Stimulated activated CD8-positive, alpha-beta memory T cell treated with anti-CD3 and anti-CD28 coated beads, Interleukin-7, amount 100 ng/mL, for 4 hours (primary cell): ENCODE measurements at places on chromosomes 13 and 19.
A peak's percentile ranks its signal among the peaks of the same experiment; 100 is the strongest.

DNA sequence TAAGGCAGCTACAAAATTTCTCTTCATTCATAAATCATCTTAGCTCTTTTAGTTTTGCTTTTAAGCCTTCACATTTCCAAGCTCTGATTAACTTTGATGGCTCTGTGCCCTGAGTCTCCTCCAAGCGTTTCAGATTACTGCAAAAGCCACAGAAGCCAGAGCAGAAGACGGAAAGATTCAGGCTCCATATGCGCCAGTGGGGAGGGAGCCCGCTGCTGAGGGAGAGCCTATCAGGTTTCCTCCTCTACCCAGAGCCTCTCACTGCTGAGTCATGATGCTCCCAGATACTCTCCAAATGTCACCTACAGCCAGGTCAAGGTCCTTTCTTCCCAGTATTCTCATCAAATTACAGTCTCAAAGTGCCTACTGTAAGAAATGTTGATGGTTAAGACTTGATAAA lies 193.6 kb downstream of the RAP2A start:
- DNase-seq = no peak

- DNase-seq = no peak
These were observed 59.7 kb upstream of the KL start for GRCh38 chr13:32956595-32956933.

DNA sequence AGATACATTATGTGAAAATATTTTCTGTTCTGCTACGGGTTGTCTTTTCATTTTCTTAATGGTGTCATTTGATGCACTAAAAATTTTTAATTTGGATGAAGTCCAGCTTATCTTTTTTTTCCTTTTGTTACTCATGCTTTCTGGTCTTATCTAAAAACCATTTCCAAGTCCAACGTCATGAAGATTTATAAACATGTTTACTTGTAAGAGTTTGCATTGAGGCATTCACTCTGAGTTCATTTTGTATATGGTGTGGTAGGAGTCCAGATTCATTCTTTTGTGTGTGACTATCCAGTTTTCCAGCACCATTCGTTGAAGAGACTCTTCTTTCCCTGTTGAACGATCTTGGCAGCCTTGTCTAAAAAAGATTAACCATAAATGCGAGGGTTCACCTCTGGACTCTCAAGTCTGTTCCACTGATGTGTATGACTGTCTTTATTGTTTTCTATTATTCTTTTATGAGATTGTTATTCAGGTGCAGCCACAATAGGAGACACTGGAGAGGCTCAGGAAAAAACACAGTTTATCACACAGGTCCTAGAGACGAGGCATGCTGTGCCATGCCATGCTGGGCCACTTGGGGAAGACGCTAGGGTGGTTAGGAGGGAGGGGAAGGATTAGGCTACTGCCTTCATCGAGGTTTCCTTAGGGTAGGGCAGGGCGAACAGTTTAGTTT lies 35.0 kb downstream of the NAA16 start:
- no peak for DNase-seq

- DNase-seq = no peak
These were observed 236.9 kb downstream of the SLITRK6 start for GRCh38 chr13:85562282-85562681.

- no peak for DNase-seq
These were observed 431.7 kb downstream of the EFNB2 start for GRCh38 chr13:106103779-106104178.

- DNase-seq = peak; percentile 68
These were observed 2.7 kb downstream of the TPM4 start for GRCh38 chr19:16078759-16079707.

- no peak for DNase-seq
These were observed 29.6 kb downstream of the PPP5C start for GRCh38 chr19:46376241-46377153.

DNA sequence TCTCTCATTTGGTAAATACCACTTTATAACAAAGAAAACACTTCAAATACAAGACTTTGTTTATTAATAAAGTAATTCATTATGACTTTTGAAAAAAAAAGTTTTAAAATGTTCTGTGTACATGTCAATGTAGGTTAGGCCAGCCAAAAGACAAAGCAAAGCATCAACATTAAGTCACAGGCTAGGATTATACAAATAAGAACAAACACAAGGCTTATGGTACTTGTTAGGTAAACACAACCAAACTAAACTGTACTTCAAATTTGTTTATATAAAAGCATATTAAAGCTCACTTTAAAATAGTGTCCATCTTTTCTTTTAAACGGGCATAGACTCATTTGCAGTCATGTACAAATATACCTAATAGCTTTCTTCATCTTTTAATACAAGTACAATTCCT lies 86.6 kb downstream of the ZDHHC20 start:
- no peak for DNase-seq

DNA sequence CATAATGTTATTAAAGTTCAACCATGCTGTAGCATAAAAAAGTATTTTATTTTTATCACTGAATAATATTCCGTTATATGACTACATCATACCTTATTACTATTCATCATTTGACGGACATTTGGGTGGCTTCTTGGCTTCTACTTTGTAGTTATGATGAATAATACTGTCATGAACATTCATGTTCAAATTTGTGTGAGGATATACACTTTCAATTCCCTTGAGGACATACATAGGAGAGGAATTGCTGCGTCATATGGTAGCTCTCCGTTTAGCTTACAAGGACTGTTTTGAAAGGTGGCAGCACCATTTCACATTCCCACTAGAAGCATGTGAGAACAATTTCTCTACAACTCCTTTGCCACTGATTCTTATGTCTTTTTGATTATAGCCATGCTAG lies 910.8 kb upstream of the MIR17HG start:
- no peak for DNase-seq

GRCh38 chr13:43150369-43151207 lies 127.2 kb downstream of the DNAJC15 start:
- DNase-seq = no peak

DNA sequence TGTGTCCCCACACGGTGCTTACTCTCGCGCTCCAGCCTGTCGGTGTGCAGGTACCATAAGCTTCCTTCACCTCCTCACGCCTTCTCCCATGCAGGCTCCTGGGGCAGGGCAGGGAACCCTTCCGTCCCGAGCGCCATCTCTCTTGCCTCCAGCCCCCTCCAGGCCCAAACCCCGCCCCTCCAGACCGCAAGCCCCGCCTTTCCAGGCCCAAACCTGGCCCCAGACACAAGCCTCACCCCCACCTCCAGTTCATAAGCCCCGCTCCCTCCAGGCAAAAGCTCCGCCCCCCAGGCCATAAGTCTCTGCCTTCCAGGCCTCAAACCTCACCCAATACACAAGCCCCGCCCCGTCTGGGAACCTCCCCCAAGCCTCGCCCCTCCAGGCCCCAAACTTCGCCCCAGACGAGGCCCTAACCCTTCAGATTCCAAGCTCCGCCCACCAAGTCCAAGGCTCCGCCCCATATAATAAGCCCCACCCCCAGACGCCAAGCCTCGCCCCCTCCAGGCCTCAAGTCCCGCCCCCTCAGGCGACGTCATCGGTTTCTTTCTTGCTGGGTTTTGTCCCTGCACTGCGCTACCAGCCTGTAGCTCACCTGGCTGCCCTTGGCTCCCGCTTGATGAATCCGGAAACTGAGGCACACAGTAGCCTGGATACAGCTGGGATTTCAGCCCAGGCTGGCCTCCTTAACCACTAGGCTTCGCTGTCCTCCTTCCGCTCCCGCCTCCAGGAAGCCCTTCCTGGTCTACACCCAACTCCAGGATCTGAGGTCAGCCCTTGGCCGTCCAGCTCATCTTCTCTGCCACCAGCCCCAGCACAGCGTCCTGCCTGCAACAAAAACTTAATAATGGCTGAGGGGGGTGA lies 16.1 kb downstream of the MKNK2 start:
- DNase-seq = no peak

DNA sequence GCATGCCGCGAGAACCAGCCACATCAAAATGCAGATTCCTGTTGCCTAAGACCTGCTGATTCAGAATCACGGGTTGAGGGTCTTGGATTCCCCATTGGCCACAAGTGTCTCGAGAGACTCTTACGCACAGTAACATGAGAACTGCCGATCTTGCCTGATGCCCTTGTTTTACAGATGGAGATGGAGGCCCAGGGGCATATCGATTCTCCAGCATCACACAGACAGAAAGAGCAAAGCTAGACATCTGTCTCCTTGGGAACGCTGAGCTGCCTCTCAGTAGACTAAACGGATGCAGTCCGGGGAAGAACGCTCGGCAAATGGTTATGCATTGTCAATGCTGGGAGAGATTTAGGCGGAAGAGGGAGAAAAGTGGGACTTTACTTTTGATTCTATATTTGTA lies 5.4 kb downstream of the NLRP12 start:
- no peak for DNase-seq

DNA sequence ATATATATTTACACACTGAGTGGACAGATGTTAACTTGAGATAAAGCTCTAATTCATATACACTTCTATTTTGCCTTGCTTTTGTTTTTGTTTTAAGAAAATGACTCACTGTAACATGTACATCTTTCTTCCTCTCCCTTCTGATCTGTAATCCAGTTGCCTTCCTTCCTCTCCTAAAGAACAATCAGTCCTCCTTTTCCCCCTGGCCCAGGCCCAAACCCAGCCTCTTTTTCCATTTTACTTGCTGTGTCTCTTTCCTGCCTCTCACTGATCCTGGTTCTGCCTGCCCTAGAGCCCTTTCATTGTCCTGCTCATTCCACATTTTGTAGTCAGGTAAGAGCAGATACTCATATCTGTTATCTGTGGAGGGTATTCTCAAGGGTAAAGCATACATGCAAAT lies 50.8 kb downstream of the ZAR1L start:
- DNase-seq = no peak

GRCh38 chr13:111033172-111034130 lies 81.7 kb upstream of the ARHGEF7 start:
- no peak for DNase-seq

DNA sequence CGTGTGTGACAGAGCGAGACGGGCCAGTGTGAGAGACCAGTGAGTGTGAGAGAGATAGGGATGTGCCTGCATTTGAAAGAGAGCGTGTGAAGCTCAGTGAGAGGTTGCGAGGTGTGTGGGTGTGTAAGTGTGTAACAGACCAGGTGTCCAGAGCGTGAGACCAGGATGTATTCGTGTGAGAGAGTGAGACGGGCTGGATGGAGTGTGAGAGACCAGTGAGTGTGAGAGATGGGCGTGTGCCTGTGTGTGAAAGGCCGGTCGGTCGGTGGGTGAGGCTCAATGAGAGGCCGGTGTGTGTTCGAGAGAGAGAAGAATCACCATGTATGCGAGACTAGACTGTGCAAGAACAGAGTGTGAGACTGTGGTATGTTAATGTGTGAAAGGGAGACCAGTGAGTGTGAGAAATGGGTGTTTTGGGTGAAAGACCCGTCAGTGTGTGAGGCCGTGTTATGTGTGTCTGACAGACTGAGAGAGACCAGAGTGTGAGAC lies 679 bp downstream of the ZNF471 start:
- DNase-seq = no peak

DNA sequence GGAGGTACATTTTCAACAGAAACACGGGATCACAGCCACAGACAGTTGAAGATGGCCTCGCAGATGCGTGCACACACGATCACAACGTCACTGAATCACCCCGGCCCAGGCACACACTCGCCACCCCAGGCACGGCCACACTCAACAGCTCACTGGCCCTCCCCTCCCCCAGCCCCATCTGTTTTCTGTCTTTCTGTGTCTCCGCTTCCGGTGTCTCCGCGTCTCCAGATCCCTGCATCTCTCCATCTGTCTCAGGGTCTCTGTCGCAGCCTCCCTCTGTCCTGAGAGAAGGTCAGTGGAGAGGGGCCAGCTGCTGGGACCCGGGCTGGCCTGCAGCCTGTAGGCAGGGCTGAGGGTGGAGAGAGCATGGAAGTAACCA lies 3.8 kb upstream of the ATP1A3 start:
- DNase-seq = no peak

- no peak for DNase-seq
These were observed 44.9 kb upstream of the ZNF91 start for GRCh38 chr19:23440207-23440606.

GRCh38 chr19:19256072-19256969 lies 16.8 kb downstream of the TM6SF2 start:
- no peak for DNase-seq

DNA sequence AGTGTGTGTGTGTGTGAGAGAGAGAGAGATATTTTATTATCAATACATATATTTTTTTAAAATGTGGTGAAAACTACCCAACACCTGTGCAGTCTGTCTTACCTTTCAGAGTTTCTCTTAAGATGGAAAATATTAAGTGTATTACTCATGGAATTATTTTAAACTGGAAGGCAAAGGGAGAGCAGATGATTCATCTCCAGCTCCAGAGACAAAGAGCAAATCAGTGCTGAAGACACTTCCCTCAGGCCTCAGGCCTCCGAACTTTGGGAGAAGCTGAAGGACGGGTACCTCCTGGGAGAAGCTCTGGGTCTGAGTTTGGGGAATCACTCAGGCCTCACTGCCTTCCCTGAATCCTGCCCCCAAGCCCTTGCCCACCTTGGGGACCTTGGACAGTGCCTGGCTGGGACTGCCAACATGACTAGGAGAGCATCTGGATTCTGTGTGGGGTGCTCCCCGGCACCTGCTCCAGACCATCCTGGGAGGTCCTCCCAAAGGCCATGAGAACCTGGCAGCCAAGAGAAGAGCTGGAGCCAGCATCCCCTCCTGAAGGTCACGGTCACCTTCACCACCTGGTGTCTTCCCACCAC lies 170.4 kb upstream of the UBL3 start:
- DNase-seq = no peak

DNA sequence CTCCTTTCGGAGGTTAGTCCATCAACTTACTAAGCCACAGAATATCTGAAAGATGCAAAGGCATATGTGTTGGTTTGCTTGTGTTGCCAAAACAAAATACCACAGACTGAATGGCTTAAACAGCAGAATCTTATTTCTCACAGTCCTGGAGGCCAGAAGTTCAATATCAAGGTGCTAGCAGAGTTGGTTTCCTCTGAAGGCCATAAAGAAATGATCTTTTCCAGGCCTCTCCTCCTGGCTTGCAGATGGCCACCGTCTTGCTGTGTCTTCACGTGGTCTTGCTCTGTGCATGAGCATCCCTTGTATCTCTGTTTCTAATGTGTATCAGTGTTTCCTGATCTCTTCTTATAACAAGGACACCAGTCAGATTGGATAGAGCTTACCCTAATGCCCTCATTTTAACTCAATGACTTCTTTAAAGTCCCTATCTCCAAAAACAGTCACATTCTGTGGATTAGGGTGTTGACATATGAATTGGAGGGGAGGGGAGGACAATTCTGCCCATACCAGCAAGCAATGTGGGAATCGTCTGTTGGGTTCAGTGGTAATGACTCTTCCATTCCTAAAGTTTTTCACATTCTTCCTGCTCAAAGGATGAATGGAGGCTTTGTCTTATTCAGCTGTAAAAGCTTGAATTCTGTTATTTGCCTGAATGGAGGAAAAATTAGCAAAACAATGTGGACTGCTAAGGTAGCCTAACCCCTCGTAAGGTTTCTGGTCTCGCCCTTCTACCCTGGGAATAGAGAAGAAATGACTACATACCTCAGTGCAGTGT lies 715.7 kb downstream of the DIAPH3 start:
- no peak for DNase-seq

- DNase-seq = no peak
These were observed 69.7 kb upstream of the C1QTNF9B start for GRCh38 chr13:23966691-23967615.
